Heart left ventricle (tissue), 16 donors: ENCODE measurements at places on chromosomes 5 and 9. TPM values are rescaled to one million over a fixed set of nuclear protein-coding genes. Genes with fewer than 3 reads are reported as not detected.

ARID3C gene
- polyA plus RNA-seq: not detected

DNA sequence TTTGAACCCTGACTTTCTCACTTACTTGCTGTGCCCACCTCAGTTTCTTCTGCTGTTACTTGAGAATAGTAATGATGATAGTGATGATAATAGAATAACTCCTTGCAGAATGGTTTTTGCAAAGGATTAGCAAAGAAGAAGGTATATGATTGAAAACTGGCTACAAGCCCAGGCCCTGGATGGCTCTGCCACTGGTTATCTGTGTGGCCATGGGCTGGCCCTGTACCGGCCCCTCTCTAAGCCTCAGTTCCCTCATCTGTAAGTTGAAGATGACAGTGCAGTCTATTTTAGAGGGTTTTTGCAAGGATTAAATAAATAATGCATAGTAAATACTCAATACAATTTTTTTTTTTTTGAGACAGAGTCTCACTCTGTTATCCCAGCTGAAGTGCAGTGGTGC is 6.2 kb downstream of the TTLL11 start:
- no peak for DNase-seq
- H3K4me1 ChIP-seq: peaks cover 33% of the 10 kb centered on the region
- H3K27ac ChIP-seq: no peak overlapping the region
- H3K4me3 ChIP-seq: no peak overlapping the region
- no peaks in the 10 kb centered on the region for H3K27me3 ChIP-seq
- no peaks in the 10 kb centered on the region for H3K36me3 ChIP-seq

GRCh38 chr5:132867046-132867451 is 607 bp downstream of the UQCRQ start:
- no peaks in the 10 kb centered on the region for H3K27me3 ChIP-seq
- peaks cover 15% of the 10 kb centered on the region for H3K4me1 ChIP-seq
- H3K36me3 ChIP-seq: peaks cover 40% of the 10 kb centered on the region
- DNase-seq: no peak

GRCh38 chr5:57895766-57896165 is 413.2 kb upstream of the ACTBL2 start:
- H3K27ac ChIP-seq: no peak overlapping the region
- H3K27me3 ChIP-seq: no peaks in the 10 kb centered on the region
- no peak overlapping the region for H3K4me3 ChIP-seq
- H3K4me1 ChIP-seq: no peaks in the 10 kb centered on the region
- no peak for DNase-seq
